ENCODE measurements at places on chromosomes 6 and 20.
A peak's percentile ranks its signal among the peaks of the same experiment; 100 is the strongest.

GRCh38 chr20:25565578-25566157 lies 19.7 kb downstream of the NINL start:
- no peak for DNase-seq

- DNase-seq, result no peak
These were observed 576.1 kb upstream of the MARCKS start for GRCh38 chr6:113281014-113281413.

DNA sequence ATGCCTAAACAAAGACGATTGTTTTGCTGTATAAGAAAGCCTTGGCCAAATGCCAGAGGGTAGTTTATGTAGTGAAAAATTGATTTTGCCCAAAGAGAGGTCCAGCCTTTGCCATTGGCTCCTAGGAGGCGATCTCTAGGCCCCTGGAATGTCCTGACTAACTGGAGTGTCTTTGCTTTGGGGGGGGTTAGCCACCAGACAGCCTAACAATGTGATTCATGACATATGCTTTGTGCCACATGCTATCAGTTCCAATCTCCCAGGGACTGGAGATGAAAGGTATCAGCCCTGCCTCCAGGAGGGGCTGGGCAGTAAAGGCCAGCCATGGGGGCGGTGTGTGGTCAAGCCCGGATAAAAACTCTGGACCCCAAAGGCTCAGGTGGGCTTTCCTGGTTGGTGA lies 32.7 kb upstream of the TUBB2A start:
- DNase-seq, result no peak

DNA sequence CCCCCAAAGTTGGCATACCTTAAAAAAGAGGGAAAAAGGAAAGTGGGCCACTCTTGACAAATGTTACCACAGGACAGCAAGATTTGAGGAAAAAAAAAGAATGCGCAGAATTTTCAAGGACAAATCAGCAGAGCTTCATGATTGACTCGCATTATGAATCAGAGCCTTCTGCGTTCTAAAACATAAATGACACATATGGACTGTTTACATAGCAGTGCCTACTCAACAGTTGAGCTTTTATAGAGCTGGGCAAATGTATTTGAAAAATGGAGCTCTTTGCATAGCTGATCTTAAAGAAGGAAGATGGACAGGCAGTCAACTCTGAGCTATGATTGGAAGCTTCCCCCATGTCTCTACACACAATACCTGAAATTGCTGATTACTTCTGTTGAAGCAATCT lies 213.2 kb upstream of the NT5E start:
- no peak for DNase-seq

DNA sequence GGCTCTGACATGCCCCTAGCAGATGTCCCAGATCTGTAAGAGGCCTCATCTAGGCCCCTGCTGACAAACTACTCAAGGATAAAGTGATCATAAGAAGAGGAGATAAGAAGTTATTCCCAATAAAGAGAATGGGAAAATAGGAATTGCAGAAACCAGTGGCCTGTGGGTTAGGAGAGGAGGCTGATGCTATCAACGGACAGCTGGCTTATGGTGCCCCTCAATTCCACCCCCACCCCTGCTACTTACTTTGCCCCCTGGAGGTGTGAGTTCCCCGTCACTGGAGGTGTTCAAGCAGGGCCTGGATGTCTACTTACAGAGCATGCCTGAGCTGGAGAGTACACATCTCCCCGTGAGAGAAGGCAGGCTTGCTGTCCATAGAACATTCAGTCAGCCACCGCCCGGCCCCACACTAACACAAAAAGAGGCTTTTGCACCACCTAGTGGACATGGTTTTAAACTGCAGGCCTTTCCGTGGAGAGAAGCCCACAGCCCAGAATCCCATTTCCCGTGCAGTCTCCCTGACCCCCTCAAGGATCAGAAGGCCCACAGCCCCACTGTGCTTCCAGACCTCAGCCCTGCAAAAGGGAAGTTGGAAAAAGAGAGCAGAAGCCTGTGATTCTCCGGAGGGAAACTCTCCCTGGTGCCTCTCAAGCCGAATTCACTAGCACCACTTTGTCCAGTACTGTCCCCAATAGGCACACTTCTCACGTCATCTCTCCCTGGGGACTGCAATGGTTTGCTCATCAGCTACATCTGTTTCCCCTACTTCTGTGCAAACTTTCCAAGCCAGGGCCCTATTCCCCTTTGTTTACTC lies 23.8 kb upstream of the BNIP5 start:
- DNase-seq, result peak; percentile 41

GRCh38 chr20:841568-842546 lies 8.3 kb downstream of the FAM110A start:
- no peak for DNase-seq

DNA sequence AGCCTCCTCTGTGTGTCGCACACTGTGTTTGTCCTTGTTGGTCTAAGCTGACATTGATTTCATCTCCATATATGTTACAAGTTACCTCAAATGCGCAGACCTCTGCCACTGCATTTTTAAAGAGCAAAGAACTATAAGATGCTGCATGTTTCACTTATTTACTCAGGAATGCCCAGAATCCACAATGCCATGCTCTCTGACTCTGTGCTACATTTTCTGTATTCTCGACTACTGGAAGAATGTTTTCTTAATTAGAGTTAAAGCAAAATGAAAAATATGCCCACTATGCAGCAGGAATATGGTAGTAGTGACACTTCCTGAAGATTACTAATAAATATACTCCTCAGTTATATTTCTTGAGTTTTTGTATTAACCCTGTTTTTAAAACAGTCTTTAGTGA lies 296.4 kb downstream of the HACE1 start:
- DNase-seq, result no peak

DNA sequence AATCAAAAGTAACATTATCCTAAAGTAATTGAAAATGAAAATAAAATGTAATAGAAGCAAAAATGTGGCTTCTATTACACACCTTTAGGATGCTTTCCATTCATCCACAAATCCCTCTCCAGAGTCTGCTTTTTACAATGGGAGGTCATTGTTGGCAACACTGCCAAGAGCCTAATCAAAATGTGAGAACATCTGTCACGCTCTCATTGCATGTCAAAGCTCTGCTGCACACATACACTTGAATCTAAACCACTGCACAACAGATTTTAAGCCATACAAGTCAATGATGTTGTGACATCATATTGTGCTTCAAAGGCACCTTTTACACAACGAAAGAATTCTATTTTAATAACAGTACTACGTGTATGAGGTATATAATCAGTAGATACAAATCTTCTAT lies 82.1 kb downstream of the PREP start:
- no peak for DNase-seq

GRCh38 chr6:35391240-35391968 lies 49.0 kb downstream of the PPARD start:
- no peak for DNase-seq

Measured in effector memory CD4-positive, alpha-beta T cell (primary cell).